ENCODE measurements at places on chromosomes 7 and 10.

DNA sequence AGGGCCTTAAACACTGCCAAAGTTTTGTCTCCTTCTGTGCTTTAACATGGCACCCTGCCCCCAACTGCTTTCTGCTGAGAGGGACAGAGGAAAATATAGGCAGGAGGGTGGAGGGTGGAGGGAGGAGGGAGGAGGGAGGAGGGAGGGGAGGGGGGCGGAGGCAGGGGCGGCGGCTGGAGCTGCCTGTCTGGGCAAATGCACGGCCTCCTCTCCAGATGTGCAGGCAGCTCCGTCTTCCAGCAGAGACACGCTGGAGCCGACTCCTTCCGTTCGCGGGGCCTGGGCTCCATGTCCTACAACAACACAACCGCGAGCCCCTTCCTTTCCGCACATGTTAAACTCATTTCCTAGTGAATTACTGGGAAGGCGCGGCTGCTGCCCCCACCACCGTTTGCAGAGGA, 14.2 kb downstream of the EBF3 start:
- DNase-seq = no peak

- no peak for DNase-seq
Measured at GRCh38 chr10:33664070-33664469, 329.6 kb upstream of the NRP1 start.

GRCh38 chr10:14123139-14123538, 207.6 kb downstream of the FRMD4A start:
- no peak for DNase-seq

DNA sequence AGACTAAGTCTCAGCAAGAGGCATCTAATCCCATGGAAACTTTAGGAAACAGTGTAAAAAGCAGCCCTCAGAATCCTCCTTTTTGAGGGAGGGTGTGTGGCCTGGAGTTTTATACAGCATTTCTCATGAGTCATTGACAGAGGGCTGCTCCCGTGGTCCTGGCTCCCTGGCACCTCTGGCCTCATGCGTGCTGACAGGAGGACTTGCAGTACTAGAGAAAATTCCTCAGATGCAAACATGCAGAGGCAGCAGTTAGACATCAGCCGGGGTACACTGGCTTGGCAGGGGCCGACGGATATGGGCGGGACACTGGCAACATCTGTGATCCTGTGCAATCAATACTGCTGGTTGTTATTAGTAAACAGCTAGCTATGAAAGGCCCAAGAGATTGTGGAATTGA, 925.1 kb upstream of the CELF2 start:
- no peak for DNase-seq
